ENCODE measurements at places on chromosomes 1 and 21.

GRCh38 chr1:147377263-147378246 lies 135.1 kb downstream of the CHD1L start:
- no peak for DNase-seq

DNA sequence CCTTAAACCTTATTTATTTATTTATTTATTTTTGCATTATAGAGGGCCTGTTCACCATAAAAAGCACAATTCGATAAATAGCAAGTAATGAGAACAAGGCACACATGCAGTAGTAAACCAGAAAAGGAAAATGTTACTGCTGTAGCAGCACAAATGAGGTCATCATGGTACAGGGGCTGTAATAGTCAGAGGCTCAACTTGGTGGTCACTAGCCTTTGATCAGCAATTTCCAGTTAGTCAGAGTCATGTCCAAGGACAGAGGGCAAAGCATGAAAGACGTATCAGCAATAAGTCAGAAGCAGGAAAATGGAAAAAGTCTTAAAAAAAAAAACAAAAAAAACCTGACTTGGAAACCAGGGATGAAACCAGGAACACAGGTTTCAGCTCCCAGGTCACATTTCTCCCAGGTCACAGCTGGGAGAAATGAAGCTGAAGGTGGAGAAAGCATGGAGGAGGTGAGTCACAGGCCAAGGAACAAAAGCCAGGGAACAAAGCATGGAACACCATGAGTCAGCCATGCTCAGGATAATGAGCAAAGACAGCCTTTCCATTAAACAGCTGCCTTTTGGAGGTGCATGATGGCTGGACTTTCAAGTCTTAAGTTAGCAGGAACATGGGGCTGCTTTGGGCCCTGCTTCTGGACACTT lies 556.3 kb downstream of the LTN1 start:
- DNase-seq, result no peak

GRCh38 chr1:184574588-184574987 lies 180.1 kb downstream of the EDEM3 start:
- no peak for DNase-seq

GRCh38 chr1:74683656-74684055 lies 10.1 kb upstream of the ERICH3 start:
- DNase-seq, result no peak

DNA sequence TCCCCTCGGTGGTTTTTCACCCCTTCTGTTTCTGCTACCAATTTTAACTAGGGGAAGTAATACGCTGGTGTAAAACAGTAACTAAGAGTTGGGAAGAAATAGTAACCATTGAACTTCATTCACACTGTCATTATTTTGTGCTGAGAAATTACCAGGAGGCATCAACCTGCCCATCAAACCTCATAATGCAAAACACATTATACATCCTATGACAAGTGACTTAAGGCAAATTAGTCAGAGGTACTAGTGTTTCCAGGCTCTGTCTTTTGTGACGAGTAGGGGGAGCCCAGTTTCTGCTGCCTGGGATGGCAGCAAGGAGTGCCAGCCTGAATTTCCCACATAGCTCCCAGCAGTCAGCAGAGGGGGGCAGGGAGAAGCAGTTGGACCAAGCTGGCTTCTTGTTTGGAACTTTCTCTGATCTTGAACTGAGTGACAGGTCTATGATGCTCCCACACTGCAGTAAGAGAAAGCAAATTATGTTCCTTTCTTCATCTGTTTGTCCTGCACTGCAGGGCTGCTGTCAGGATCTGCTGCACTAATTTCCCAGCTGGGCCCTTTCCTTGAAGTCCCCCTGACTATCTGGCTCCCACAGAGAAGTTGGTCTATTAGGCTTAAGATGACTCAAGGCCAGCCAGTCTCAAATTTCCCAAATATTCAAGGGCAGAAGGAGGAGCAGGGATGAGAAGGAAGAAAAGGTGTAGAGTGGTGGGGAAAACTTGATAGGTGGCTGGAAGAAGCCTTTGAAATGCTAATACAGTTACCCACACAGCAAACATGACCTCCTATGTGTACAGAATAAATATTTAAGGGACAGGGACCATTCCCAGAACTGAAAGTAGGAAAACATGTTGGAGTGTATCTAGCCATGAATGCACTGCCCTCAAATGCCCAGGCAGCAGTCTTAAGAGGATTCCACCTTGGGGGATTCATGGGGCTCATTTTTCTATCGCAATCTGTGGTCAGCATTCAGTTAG lies 322.8 kb downstream of the SEC16B start:
- DNase-seq, result no peak

DNA sequence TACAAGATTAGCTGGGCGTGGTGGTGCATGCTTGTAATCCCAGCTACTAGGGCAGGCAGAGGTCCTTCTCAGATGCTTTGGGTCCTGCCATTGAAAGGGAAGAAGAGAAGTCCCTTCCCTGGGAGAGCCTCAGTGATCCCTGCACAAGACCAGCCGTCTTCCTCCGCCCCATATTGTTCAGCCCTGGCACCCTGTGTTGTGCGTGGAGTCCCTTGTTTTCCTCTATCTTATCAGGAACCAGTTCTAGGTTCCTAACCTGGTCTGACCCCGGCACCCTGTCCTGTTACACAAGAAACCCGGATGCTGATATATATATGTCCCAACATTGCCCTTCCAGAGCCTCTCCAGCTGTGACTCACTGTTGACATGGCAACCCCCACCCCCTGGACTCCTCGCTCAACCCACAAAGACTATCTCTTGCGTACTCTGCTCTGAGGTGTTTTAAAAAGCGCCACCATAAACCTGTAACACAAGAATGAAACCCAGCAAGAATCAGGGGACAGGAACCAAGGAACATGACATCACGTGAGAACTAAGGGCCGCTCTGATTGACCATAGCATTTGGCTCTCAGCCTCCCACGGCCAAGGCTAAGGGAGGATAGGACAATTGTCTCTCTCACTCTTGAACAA lies 4.8 kb downstream of the MX2 start:
- no peak for DNase-seq

- no peak for DNase-seq
Observed at GRCh38 chr1:62796221-62796620, 12.3 kb downstream of the ATG4C start.

GRCh38 chr21:44509539-44509938 lies 30.5 kb downstream of the KRTAP10-1 start:
- no peak for DNase-seq

DNA sequence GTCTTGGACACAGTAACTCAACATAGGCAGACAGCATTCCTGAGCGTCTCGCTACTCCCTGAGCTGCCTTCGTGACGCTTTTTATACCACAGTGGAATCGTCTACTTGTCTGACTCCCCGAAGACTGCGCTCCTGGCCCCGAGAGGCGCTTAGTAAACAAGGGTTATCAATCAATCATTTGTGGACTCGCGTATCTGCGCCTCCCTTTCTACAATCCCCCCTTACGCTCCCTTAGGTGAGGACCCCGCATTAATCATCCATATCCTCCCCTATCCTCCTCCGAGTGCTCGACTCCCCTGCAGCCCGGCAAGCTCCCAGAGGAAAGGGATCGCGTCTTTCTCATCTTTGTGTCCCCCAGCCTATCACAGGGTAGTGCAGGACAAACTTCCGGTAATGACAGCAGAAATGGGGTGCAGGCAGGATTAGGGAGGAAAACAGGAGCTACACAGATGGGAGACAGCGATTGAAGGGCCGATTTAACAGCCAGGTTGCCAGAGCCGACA lies 522 bp downstream of the TMEM59 start:
- DNase-seq, result peak; percentile 34

DNA sequence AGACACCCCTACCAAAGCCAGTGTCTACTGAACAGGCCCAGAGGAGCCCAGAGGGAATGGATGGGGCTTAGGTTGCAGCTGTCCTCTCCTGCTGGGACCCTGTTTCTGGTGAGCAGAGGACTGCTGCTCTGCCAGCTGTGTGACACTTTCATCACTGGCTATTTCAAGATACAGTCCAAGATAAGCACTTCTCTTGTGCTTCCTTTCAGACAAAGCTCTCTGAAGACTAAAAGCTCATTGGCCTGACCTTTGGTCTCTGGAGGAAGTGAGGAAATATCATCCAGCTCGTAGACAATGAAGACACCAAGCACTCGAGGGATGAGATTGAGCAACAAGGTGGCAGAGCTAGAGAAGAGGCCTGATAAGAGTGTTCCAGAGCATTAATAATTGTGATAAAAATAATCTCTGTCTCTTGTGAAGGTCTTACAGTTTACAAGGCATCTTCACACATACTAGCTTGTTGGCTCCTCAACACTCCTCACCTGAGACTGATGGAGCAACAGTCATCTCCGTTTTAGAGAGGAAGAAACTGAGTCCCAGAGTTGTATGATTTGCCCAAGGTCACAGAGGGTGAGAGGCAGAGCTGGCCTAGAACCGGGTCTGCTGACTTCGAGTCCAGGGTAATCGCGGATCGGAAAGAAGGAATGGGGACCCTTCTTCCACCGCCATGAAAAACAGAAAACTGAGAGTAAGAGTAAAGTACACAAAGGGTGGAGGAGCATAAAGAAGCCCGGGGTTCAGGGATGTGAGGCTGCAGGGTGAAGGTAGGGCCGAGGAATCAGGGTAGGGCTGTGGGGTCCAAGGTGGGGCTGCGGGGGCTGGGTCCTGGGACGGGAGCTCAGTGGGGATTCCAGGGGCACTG lies 666 bp downstream of the PAFAH2 start:
- DNase-seq, result peak; percentile 17

- no peak for DNase-seq
Observed at GRCh38 chr1:6002714-6003501, 10.7 kb upstream of the NPHP4 start.

DNA sequence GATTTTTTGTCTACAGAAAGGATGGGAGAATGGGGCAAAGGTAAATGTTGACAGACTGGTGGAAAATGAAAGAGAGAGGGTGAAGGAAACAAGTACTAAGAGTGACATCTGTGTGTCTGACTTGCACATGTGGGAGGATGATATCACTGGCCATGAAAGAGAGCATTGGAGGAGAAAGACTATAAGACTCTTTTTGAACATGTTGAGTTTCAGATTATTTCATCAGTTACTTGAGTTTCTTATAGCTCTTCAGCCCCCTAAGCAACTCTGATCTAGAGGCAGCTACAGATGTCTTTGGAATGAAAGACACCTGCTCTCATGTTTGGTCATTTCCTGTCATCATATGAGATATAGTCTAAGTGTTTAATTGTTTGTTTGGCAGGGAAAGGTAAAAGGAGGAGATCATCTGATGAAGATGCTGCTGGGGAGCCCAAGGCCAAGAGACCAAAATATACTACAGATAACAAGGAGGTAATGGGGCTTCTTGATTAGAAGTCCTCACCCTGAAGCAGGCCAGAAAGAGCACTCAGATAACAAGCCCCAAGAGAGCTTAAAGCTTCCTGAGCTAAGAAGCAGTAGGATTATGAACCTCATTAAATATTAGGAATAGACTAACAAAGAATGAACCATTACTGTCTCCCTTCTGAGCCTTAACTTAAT lies 4.5 kb downstream of the POLR3C start:
- DNase-seq, result no peak

- DNase-seq, result no peak
Observed at GRCh38 chr1:64790832-64791487, 46.1 kb downstream of the RAVER2 start.

GRCh38 chr1:229137271-229137670 lies 133.6 kb upstream of the RAB4A start:
- DNase-seq, result no peak

DNA sequence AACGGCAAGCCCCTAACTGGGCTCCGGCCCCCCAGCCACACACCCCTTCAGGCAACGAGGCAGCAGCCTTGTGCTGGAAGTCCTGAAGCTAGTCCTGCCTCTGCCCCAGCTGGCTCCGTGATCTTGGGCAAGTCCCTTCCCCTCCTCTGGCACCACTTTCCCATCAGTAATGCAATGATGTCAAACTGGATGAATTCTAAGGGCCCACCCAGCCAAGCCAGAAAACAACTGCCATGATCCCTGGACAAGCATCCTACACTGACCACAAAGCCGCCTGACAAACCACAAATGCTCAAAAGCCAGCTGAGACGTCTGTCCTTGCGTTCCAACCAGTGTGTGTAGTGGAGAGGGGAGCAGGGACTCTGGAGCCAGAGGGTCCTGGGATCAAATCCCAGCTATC lies 26.8 kb downstream of the IFFO2 start:
- no peak for DNase-seq

DNA sequence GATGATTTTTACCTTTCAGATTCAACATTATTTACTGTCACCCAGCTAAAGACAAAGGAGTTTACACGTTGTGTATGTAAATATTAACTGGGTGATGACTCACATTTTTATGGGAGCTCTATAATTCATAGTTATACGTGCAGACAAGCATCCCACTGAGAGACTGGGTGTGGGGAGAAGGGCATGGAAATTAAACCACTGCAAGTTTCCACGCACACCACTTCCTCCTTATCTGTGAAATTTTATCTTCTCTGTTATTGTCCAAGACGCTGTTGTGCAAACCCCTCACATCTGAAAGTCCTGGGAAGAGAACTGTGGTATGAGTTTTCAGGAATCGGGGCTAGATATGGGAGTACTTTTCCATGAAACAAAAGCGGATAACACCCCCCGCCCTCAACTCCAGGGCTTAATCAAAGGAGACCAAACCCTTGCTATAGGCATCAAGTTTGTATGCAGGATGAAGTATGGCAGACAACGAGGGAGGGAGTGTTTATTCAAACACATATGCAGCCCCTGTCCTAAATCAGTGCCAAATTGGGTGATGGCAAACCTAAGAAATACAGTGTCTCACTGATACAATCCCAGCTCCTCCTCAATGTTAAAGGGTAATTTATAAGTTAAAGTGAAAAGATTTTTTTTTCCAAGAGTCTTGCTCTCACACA lies 23.3 kb upstream of the DPT start:
- DNase-seq, result no peak

DNA sequence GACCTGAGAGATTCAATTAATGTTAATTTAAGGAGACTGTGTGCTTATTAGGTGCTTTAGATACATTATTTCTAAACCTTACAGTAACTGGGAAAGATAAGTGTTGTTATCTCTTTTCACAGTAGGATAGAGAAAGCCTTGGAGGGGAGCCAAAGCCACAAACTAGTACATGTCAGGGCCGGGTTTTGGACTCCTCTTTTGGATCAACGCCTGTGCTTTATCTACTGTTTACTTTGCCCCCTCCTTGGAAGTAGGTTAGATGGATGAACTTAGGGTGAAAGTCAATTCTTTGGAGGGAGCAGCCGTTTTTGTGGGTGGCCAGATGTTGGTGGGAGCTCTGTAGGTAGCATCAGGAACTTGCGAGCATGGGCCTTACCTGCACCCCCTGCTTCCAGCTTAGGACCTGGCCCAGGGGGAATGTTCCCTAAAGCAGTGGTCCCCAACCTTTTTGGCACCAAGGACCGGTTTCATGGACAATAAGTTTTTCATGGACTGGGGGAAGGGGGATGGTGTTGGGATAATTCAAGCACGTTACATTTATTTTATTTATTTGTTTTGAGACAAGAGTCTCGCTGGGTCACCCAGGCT lies 1.7 kb downstream of the HHAT start:
- no peak for DNase-seq

DNA sequence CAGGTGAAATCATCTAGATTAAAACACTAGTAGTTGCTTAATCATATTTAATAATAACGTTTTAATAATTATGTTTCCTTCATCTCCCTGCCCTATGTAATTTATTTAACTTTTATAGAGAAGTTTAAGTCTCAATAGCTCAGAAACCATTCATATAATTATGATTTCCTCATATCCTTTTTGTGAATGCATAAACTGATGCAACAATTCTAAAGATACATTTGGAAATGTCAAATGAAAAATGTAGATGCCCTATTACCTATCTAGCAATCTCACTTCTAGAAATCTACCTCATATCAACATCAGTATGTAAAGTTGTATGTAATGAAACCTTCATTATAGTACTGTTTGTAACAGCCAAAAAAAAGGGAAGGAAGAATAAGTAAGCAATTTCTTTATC lies 10.5 kb downstream of the DRAM2 start:
- no peak for DNase-seq

- no peak for DNase-seq
Observed at GRCh38 chr1:8167936-8168335, 141.8 kb upstream of the ERRFI1 start.
